Endothelial cell (in vitro differentiated cells): ENCODE measurements at places on chromosomes 7 and 10.

DNA sequence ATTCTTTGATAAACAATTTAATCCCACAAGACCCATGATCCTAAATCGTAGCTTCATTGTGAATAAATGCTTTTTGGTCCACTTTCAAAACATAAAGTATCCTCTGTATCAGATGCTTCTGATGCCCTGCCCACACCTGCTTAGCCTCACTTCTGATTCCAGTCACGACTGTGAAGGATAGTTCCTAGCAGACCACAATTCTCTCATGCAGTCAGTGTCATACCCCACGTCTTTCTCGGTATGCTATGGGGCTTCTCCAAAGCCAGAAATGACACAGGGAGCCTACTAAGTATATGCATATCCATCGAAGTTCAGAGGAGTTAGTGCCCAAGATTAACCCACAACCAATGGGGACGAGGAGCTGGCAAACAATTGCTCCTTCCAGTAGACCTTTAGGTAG lies 27.6 kb upstream of the CTNNA3 start:
- no peak for DNase-seq

GRCh38 chr7:142348921-142349405 lies 91.1 kb upstream of the PRSS58 start:
- no peak for DNase-seq

DNA sequence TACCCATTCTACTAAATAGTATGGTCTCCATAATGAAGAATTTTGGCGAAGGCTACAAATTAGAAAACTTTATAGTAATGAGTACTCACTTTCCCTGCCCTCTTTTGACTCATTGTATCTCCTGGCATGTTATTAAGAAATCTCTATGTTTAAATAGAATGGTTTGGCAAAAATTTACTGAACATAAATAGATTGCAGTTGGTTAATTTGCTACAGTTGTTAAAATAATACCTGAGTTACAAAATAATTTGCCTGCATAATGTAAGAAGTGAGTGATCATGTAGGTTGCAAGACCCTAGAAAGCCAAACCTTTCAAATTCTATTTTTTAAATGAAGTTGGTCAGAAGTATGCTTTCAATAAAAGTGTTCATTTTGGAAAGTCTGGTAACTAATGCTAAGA lies 176.8 kb upstream of the AHR start:
- DNase-seq, result no peak

DNA sequence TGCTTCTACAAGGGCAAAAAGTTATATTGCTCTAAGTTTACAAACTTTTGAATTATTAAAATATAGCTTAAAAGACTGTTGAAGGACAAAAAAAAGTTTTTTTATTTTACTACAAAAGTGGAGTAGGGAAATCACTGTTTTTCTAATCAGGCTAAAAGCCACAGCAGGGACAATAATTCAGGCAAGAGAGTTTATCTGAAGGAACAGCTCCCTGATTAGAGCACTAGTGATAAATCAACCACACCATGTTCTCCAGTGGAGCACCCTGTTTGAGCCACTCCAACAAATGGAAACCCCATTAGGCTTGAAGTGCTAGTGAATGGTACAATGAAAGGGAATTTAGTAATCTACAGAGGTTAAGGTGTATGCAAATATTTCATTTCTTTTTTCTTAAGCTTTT lies 357.1 kb downstream of the SEMA3D start:
- DNase-seq, result no peak

- DNase-seq, result no peak
Measured at GRCh38 chr7:7236041-7236440, 53.7 kb downstream of the C1GALT1 start.
